Peyer's patch (tissue), 4 donors: ENCODE measurements at places on chromosomes 3 and 15. TPM values are rescaled to one million over a fixed set of nuclear protein-coding genes. Genes with fewer than 3 reads are reported as not detected.

DNA sequence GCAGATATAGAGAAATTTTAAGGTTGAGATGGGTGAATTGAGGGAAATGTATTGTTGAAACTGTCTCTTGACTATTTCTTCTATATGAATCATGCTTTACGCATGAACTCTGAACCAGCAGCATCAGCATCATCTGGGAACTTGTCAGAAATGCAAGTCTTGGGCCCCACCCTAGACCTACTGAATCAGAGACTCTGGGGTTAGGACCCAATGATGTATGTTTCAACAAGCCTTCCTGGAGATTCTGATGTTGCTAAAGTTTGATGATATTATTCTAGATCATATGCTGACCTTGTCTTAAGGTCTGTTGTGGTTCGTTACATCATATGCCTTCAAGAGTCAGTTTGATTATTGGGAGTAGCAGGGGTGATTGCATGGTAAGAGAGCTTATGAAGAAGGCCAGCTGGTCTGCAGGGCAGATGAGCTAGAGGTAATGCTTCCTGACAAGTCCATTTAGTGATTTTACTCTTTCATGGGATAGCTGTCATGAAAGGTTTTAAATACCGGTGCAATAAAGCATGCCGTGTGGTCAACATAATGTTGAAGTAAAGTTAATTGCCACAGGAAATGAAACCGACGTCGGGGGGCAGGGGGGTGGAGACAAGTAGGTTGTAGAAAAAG is 152.4 kb upstream of the MRPL3 start:
- H3K4me3 ChIP-seq: no peak overlapping the region
- H3K27me3 ChIP-seq: no peaks in the 10 kb centered on the region
- H3K36me3 ChIP-seq: no peaks in the 10 kb centered on the region
- H3K27ac ChIP-seq: no peak overlapping the region
- DNase-seq: no peak

ATP13A5 gene
- total RNA-seq: not detected

DNA sequence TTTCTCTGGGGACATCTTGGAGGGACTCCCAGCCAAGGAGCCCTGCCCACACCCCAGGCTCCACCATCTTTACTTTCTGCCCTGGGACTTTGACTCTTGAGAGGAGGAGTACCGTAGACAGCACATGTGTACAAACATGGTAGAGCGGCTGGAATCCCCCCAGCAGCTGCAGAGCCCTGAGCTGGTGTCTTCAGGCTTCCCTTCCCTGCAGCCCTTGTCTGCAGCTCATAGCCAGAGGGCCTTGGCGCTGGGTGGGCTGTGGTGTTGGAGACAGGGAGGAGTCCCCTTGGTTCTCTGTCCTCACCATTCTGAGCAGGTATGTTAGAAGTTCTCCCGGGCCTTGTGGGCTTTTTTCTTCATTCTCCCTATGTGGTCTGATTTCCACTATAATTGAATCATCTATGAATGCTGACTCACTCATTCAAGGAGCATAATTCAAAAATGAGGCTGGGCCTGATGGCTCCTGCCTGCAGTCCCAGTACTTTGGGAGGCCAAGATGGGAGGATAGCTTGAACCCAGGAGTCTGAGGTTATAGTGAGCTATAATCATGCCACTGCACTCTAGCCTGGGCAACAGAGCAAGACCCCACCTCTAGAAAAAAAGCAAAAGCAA is 97.8 kb upstream of the MEF2A start:
- no peak overlapping the region for H3K27ac ChIP-seq
- no peak overlapping the region for H3K4me3 ChIP-seq
- no peaks in the 10 kb centered on the region for H3K27me3 ChIP-seq
- no peaks in the 10 kb centered on the region for H3K36me3 ChIP-seq
- no peaks in the 10 kb centered on the region for H3K4me1 ChIP-seq
- no peak for DNase-seq

PLA2G4E gene
- total RNA-seq: not detected

DNA sequence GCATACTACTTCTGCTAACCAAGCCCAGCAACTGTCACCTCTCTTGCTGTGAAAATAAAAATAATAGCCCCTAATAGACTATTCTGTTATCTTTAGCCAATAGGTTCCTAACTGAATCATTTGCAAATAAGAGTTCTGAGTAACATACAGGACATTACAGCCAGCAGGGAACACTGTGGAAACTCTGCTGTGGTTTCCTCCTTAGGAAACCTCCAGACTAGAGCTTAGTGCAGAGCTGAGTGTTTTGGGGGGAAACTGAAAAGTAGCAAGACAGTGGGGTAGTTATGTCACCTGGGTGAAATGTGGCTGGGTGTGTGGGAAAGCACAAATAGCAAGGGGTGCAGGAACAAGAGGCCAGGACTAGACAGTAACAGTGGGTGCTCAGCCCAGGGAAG is 32.4 kb downstream of the DZIP1L start:
- no peaks in the 10 kb centered on the region for H3K4me1 ChIP-seq
- no peaks in the 10 kb centered on the region for H3K27me3 ChIP-seq
- no peak overlapping the region for H3K27ac ChIP-seq

GRCh38 chr3:197597335-197597734 is 41.6 kb upstream of the BDH1 start:
- H3K27ac ChIP-seq: peak overlapping the region; percentile 84
- no peak for DNase-seq
- no peaks in the 10 kb centered on the region for H3K36me3 ChIP-seq
- no peak overlapping the region for H3K4me3 ChIP-seq
- H3K4me1 ChIP-seq: peaks cover 38% of the 10 kb centered on the region

LOXL1 gene
- 8.3 TPM for total RNA-seq

GRCh38 chr3:187036394-187036793 is 102.9 kb downstream of the RPL39L start:
- H3K4me1 ChIP-seq: no peaks in the 10 kb centered on the region
- H3K27ac ChIP-seq: no peak overlapping the region
- DNase-seq: no peak
- no peak overlapping the region for H3K4me3 ChIP-seq

GRCh38 chr3:112649478-112649735 is 8.5 kb upstream of the CCDC80 start:
- no peaks in the 10 kb centered on the region for H3K36me3 ChIP-seq
- no peak overlapping the region for H3K4me3 ChIP-seq
- no peaks in the 10 kb centered on the region for H3K27me3 ChIP-seq
- DNase-seq: no peak
- no peaks in the 10 kb centered on the region for H3K4me1 ChIP-seq
- H3K27ac ChIP-seq: no peak overlapping the region

DPPA2 gene
- total RNA-seq: not detected

- H3K27ac ChIP-seq: no peak overlapping the region
- peak; percentile 64 for DNase-seq
- peaks cover 19% of the 10 kb centered on the region for H3K4me1 ChIP-seq
- no peaks in the 10 kb centered on the region for H3K36me3 ChIP-seq
- H3K4me3 ChIP-seq: no peak overlapping the region
Observed at GRCh38 chr15:99574502-99574901, 8.7 kb downstream of the MEF2A start.

DNA sequence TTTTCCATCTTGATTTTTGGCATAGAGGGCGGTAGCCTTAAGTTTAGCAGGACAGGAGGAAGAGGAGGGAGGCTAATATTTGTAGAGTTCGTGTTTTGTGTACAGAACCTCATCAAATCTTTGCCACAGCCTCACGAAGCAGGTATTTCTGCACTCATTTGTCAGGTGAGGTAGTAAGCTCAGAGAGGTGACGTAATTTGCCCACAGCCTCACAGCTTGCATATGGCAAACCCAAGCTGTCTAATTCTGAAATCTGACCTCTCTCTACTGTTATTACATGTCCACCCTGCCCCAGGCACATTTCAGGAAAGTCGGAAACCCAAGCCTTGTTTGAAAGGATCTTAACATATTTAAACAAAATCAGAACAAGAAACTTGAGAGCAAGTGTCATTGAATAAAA is 91.1 kb upstream of the TPM1 start:
- no peak overlapping the region for H3K4me3 ChIP-seq
- H3K27me3 ChIP-seq: no peaks in the 10 kb centered on the region
- H3K4me1 ChIP-seq: no peaks in the 10 kb centered on the region
- no peaks in the 10 kb centered on the region for H3K36me3 ChIP-seq
- no peak for DNase-seq
- no peak overlapping the region for H3K27ac ChIP-seq

FOXB1 gene
- total RNA-seq: not detected

GRCh38 chr3:146561463-146561862 is 17.1 kb upstream of the PLSCR1 start:
- H3K4me1 ChIP-seq: no peaks in the 10 kb centered on the region
- H3K27me3 ChIP-seq: no peaks in the 10 kb centered on the region
- DNase-seq: no peak

PSMD6 gene
- total RNA-seq: 38.1 TPM

DNA sequence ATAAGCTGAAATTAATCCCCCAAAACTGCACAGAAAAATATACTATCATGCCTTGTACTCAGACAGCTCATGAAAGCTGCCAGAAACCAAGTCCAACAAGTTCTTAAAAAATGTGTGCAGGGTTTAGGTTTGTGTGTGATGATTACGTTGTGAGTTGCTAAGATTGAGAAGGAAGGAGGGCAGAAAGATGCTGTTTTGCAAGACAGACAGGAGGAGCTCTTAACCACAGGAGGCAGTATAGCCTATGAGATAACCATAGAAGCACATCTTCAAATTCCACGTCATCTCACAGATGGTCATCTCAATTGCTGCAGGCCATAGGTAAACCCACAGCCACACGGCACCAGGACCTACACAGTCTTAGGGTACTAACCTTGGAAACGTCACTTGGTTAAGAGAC is 191.9 kb downstream of the STT3B start:
- no peak for DNase-seq
- H3K27ac ChIP-seq: no peak overlapping the region
- H3K27me3 ChIP-seq: no peaks in the 10 kb centered on the region

- H3K27me3 ChIP-seq: no peaks in the 10 kb centered on the region
- no peak overlapping the region for H3K27ac ChIP-seq
- DNase-seq: no peak
- no peaks in the 10 kb centered on the region for H3K4me1 ChIP-seq
- no peaks in the 10 kb centered on the region for H3K36me3 ChIP-seq
Observed at GRCh38 chr3:135896613-135897012, 68.9 kb upstream of the PPP2R3A start.

KCNAB1 gene
- total RNA-seq: not detected

DNA sequence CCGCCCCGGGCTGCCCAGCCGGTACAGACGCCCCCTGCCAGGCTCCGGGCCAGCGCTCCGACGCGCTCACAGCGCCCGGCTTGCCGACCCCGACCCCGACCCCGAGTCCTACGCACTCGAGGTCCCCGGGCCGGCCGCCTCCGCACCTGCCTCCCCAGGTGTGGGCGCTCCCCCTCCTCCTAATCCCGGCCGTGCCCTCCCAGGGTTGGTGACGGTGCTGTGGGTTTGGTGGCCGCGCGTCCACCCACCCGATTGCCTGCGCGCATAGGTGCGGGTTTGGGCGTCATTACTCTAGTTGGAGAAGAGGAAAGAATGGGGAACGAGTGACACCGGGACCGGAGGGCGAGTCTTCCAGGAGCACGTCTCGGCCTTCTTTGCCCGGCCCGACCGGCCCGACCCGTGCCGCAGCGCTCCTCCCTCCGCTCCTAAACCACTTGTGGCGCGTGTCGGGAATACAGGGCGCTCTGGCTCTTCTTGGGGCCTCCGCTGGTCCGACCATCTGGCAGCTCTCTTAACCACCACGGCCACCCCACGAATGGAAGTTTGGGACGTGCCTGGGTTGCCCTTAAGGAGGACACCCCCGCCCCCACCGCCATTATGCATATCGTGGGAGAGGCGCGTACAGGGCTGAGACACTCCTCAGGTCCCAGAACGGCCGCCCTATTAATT is 810 bp upstream of the THRB start:
- no peaks in the 10 kb centered on the region for H3K27me3 ChIP-seq
- H3K27ac ChIP-seq: peak overlapping the region; percentile 86
- H3K4me1 ChIP-seq: no peaks in the 10 kb centered on the region
- peak overlapping the region; percentile 72 for H3K4me3 ChIP-seq
- H3K36me3 ChIP-seq: no peaks in the 10 kb centered on the region

ITGA11 gene
- total RNA-seq: 2.8 TPM

DNA sequence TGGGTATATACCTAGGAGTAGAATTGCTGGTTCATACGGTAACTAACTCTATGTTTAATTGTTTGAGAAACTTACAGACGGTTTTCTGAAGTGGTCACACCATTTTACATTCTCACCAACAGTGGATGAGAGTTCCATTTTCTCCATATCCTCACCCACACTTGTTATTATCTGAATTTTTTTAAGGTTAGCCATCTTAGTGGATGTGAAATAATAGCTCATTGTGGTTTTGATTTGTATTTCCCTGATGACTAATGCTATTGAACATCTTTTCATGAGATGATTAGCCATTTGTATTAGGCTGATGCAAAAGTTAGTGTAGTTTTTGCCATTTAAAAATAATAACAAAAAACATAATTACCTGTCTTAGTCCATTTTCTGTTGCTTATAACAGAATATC is 18.6 kb downstream of the CSTA start:
- no peaks in the 10 kb centered on the region for H3K36me3 ChIP-seq
- no peak overlapping the region for H3K27ac ChIP-seq
- H3K4me3 ChIP-seq: no peak overlapping the region
- H3K4me1 ChIP-seq: no peaks in the 10 kb centered on the region

DNA sequence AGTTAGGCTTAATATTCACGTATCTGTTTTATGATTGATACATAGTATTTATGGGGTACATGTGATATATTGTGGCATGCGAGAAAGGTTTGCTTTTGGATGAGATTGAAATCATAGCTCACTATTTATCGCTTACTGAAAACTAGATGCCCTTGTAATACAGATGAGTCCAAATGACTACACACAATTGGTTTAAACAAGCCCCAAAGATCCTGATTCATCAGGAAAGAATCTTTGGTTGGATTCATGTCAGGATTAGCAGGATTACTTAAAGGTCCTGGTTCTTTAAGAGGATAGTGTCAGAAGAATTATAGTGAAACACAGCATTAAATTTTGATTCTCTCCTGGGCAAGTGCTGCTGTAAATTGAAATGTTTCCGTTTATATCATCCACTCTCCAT is 18.6 kb upstream of the AADAC start:
- no peaks in the 10 kb centered on the region for H3K36me3 ChIP-seq
- H3K4me1 ChIP-seq: no peaks in the 10 kb centered on the region
- H3K27me3 ChIP-seq: no peaks in the 10 kb centered on the region
- H3K27ac ChIP-seq: no peak overlapping the region

- DNase-seq: no peak
- no peak overlapping the region for H3K4me3 ChIP-seq
- H3K27me3 ChIP-seq: no peaks in the 10 kb centered on the region
- H3K27ac ChIP-seq: no peak overlapping the region
- H3K36me3 ChIP-seq: no peaks in the 10 kb centered on the region
Observed at GRCh38 chr15:83362706-83363105, 78.2 kb upstream of the BNC1 start.

GRCh38 chr3:14208168-14208567 is 29.6 kb downstream of the LSM3 start:
- H3K4me3 ChIP-seq: no peak overlapping the region
- H3K36me3 ChIP-seq: no peaks in the 10 kb centered on the region
- peak overlapping the region; percentile 84 for H3K27ac ChIP-seq
- peaks cover 43% of the 10 kb centered on the region for H3K4me1 ChIP-seq
- DNase-seq: no peak
